Progenitor cell of endocrine pancreas (in vitro differentiated cells): ENCODE measurements at places on chromosomes 6 and 20. TPM values are rescaled to one million over a fixed set of nuclear protein-coding genes. Genes with fewer than 3 reads are reported as not detected.

Gene PPP1R14C
- total RNA-seq, result 0.98 and 1.2 TPM in 2 replicates

Gene TSHZ2
- total RNA-seq, result 22.9 and 24.1 TPM in 2 replicates

Gene IL17F
- total RNA-seq, result not detected in 2 replicates

Gene OPN5
- total RNA-seq, result 0.09 TPM in 1 of 2 replicates, not detected in the other

Gene METTL24
- total RNA-seq, result 10.0 and 14.8 TPM in 2 replicates

Gene ALDH8A1
- total RNA-seq, result 0.40 and 1.5 TPM in 2 replicates

Gene COL10A1
- not detected in 2 replicates for total RNA-seq
